ENCODE measurements at places on chromosomes 12 and 14.

- no peak for DNase-seq
Measured at GRCh38 chr12:113347-113746, 46.8 kb downstream of the IQSEC3 start.

DNA sequence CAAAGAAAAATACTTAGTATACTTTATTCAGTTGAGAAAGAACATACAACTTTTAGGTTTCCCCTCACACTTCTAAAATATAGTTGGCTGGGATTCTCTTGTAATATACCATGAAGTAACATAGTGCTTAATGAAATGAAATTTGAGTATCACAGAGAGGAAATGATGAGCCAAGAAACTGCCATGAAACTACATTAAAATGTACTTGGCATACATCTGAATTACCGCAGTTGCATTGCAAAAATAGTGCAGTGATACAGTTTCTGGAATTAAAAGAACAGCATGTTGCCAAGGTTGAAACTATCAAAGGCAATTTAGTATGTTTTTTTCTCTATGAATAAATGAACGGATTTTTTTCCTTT lies 389.2 kb downstream of the TMEM117 start:
- no peak for DNase-seq

GRCh38 chr12:92634202-92634601 lies 68.6 kb upstream of the PLEKHG7 start:
- no peak for DNase-seq

GRCh38 chr14:81275305-81276072 lies 54.7 kb upstream of the GTF2A1 start:
- no peak for DNase-seq

DNA sequence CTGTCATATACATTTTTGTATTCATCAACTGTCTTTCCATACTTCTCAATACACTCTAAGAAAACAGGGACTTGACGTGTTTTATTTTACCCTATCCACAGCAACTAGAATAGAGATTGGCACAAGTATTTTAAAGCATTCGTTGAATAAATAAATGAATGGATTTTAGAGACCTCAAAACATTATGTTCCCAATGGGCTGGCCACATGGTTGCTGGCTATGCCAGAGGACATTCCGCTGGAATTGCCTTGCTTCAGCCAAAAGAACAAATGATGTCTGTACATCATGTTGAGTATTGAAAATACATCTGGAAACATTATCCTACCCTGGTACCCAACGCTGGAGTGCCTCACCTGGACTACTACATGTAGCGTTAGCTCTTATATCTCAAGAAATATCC lies 132.8 kb upstream of the RAP1B start:
- no peak for DNase-seq

GRCh38 chr12:112153181-112153892 lies 28.0 kb downstream of the TRAFD1 start:
- no peak for DNase-seq

GRCh38 chr12:86234316-86234855 lies 21.8 kb downstream of the MGAT4C start:
- DNase-seq = no peak

DNA sequence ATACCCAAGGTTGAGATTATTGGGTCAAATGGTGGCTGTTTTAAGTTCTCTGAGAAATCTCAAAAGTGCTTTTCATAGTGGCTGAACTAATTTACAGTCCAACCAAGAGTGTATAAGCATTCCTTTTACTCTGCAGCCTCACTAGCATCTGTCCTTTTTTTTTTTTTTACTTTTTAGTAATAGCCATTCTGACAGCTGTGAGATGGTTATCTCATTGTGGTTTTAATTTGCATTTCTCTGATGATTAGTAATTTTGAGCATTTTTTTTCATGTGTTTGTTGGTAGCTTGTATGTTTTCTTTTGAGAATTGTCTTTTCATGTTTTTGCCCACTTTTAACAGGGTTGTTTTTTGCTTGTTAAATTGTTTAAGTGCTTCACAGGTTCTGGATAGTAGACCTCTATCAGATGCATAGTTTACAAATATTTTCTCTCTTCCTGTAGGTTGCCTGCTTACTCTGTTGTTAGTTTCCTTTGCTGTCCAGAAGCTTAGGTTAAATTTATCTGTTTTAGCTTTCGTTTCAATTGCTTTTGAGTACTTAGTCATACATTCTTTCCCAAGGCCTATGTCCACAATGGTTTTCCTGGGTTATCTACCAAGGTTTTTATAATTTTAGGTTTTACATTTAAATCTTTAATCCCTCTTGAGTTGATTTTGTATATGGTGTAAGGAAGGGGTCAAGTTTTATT lies 881.3 kb upstream of the SEL1L start:
- no peak for DNase-seq

Data from brain pericyte (primary cell).